ENCODE measurements at places on chromosomes 6 and 20. TPM values are rescaled to one million over a fixed set of nuclear protein-coding genes. Genes with fewer than 3 reads are reported as not detected.

- no peaks in the 10 kb centered on the region for H3K27me3 ChIP-seq
- peaks cover 30% of the 10 kb centered on the region for H3K4me1 ChIP-seq
- no peak for DNase-seq
- no peaks in the 10 kb centered on the region for H3K36me3 ChIP-seq
These were observed 107.0 kb downstream of the POPDC3 start for GRCh38 chr6:105072798-105073199.

Gene DNAH8
- total RNA-seq = 0.39 TPM

Gene RCAN2
- 3.6 TPM for total RNA-seq

Gene PLCB4
- 51.4 TPM for total RNA-seq

DNA sequence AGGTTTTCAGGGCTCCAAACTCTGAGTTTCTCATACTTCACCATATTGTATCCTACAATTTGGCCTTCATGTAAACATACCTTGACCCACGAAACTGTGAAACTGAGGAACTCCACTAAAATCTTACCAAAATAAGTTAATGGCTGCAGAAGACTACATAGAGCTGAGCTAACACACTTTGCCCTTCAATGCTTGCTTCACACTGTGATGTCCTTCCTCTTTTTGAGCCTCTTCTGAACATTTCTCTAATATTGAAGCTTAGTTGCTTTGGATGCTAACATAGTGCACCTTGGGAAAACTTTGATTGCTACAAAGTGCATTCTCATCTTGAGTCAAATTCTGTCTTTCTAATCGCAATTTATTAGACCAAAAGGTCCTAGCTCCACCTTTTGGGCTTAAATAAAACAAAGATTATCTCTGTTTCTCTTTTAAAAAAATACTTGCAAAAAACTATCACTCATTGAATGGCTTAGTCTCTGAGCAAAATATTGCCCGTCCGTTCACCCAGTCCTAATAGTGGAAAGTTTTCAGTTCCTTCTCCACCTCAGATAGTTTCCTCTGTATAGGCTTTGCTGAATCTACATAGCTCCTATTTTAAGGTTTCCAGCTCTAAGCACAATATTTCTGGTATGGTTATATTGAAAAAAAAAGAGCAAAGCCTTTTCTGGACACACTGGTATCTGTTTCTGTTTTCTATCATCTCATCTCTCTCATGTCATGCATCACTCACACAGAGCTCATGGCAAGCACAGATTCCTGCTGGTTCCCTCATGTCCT is 494.6 kb downstream of the RFPL4B start:
- no peak overlapping the region for H3K4me3 ChIP-seq
- H3K27me3 ChIP-seq = no peaks in the 10 kb centered on the region
- no peak overlapping the region for H3K27ac ChIP-seq
- H3K4me1 ChIP-seq = peaks cover 24% of the 10 kb centered on the region
- no peak for DNase-seq

Gene CDK5RAP1
- 56.3 TPM for total RNA-seq

DNA sequence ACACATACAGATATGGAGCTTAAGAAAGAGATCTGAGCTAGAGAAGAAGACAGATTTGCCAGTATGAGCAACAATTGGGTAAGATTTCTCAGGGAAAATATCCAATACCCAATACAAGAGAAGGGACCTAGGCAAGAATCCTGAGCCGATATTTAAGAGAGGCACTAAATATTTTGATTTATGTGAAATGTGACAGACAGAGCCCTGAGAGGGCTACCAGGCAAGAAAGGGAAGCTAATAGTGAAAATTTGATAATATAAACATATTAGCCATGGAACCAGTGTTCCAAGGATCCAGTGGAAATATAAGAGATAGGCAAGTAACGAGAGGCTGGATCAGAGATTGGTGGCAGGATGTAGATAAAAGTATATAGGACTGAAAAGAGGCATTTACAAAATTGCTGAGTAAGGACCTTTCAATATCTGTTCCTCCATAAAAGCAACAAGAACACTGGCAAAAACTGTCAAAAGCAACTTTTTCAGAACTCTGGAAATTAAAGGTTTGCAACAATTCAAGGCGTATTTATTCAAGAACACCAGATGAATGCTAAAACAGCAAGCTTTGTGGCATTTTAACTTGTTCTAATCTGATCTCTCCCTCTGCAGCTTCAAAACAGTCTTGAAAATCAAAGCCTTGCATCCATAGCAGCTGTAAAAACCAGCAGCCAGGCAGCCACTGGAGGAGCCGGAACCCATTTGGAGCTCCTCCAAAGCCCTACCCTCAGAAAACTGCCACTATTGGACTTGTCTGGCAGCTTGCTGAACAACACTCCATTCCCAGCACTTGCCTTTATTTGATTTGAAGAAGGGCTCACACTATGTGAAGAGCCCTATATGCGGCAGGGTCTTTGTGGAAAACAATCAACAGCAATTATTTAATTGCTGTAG is 58.8 kb downstream of the REV3L start:
- no peak overlapping the region for H3K27ac ChIP-seq
- peaks cover 14% of the 10 kb centered on the region for H3K4me1 ChIP-seq
- peaks cover 34% of the 10 kb centered on the region for H3K36me3 ChIP-seq
- DNase-seq = no peak
- H3K27me3 ChIP-seq = no peaks in the 10 kb centered on the region

- H3K4me1 ChIP-seq = peaks cover 25% of the 10 kb centered on the region
- H3K36me3 ChIP-seq = no peaks in the 10 kb centered on the region
- H3K27ac ChIP-seq = peak overlapping the region; percentile 23
- no peak for DNase-seq
- peaks cover 2% of the 10 kb centered on the region for H3K27me3 ChIP-seq
- H3K4me3 ChIP-seq = peak overlapping the region; percentile 97
These were observed 1.3 kb downstream of the DUSP15 start for GRCh38 chr20:31868853-31869672.

GRCh38 chr6:82619573-82619972 is 256.0 kb downstream of the TPBG start:
- no peaks in the 10 kb centered on the region for H3K4me1 ChIP-seq
- no peaks in the 10 kb centered on the region for H3K27me3 ChIP-seq
- H3K4me3 ChIP-seq = no peak overlapping the region
- no peak overlapping the region for H3K27ac ChIP-seq

DNA sequence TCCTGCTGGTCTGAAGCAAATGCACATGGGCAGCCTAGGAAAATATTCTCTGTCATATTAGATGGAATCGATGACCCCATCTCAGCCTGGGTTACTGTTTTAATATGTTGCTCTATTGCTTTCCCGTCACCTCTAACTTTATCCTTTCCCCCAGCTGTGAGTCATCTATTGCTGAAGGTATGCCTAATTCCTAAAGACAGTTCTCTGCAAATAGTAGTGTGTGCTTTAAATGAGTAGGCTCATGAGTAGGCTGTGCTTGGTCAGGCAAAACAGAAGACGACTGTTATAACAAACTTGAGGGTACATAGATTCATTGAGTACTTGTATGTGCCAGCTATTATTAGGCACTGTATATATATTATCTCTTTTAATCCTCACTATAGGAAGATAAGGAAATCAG is 47.2 kb downstream of the CTNNBL1 start:
- H3K27ac ChIP-seq = no peak overlapping the region
- H3K36me3 ChIP-seq = peaks cover 10% of the 10 kb centered on the region
- no peak for DNase-seq
- H3K4me3 ChIP-seq = no peak overlapping the region

Gene PPIL6
- total RNA-seq = 3.3 TPM

Measured in neural crest cell (in vitro differentiated cells).